Right renal pelvis (tissue), 4 donors: ENCODE measurements at places on chromosomes 2 and 18. TPM values are rescaled to one million over a fixed set of nuclear protein-coding genes. Genes with fewer than 3 reads are reported as not detected.

GRCh38 chr2:46873604-46874068 lies 42.0 kb downstream of the MCFD2 start:
- DNase-seq: no peak

DNA sequence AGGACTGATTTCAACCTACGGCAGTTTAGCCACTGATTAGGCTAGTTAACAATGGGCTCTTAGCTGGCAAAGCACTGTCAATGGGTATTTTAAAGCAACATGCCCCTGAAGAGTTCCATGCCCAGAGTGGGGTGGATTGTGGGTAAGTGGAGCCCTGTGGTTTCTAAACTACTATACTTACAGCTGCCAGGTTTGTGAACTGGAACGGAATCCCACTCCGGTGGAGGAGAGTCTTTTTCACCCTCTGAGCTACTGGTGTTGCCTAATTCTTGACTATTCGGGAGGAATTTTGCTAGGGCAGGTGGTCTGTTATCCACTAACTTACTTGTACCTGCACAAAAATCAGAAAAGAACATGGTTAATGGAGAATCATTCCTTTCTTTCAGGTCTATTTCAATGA lies 52.6 kb downstream of the ZAP70 start:
- no peak for DNase-seq

STPG4 gene
- polyA plus RNA-seq: 0.24 TPM

GRCh38 chr2:107740300-107740699 lies 86.4 kb upstream of the RGPD4 start:
- DNase-seq: no peak

DNA sequence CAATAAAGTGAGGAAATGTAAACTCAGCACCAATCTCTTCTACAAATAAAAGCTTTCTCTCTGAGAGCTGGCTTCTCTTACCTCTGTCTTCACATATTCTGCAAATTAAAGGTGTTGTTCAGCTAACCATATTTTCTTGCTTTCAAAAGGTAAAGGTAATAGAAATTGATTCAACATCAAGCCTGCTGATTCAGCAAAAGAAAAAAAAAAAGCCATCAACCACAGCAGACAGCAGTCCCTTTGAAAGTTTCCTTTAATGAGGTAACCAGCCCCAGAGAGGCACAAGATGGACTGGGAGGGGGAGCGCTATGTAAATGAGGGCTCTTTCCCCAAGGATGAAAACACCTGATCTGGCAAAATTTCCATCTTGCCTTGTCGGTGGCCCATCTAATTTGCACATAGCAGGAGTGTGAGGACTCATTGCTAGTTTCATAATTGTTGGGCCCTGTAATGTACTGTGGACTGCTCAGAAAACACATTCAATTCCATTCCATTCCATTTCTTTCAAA lies 154.9 kb upstream of the SOX11 start:
- no peak for DNase-seq

DNA sequence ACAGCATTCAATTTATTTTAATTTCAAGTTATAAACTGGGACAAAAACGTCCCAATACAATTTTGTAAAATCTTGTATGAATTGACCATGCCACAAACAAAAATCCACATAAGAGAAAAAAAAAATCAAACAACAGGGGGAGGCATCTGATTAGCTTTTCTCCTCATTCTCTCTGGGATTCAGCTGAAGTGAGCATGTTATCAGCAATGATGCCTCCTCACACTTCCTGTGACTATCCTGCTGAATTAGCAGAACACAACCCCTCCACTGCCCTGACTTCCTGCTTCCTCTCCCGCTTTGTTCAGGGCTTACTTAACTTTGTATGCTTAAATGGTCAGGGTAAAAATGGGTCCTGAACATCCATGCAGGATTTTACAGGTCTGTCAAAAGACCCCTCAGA lies 132.2 kb upstream of the ITGB6 start:
- DNase-seq: no peak

MATN3 gene
- 3.3 TPM for polyA plus RNA-seq

HMSD gene
- polyA plus RNA-seq: 1.4 TPM

BIN1 gene
- polyA plus RNA-seq: 92.6 TPM

GRCh38 chr2:60533101-60534051 lies 20.1 kb downstream of the BCL11A start:
- no peak for DNase-seq

ACMSD gene
- polyA plus RNA-seq: 32.1 TPM

DNA sequence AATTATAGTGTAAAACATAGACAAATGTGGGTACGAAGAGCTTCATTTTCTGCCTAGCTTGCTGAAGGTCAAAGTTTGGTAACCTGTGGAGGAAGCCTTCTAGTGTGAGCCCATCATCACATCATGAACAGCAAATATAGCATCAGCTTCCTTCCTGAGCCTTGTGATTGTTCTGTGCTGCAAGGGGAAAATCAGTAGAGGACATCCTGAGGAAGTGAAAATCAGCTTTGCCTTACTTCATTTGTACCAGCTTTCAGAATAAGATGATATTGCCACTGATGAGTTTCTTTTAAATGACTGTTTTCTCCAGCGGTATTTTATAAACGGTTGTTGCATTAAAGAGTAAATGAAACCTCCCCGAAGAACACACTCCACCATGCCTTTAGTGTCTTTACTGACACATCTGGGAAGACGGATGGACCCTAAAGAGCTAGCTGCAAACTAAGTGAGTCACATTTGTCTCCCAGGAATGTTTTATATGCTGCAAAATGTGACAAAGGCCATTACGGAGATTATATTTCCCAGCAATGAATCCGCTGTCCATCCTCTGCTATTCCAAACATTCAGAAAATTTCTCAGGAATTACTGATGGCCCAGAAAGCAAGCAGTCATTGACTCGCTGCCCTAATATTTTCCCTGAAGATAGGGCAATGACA lies 1272.8 kb downstream of the SUCLG1 start:
- DNase-seq: no peak

CPO gene
- 1.2 TPM for polyA plus RNA-seq

- DNase-seq: no peak
These were observed 41.3 kb upstream of the YPEL5 start for GRCh38 chr2:30105556-30105955.
